ENCODE measurements at places on chromosomes 12 and 14. TPM values are rescaled to one million over a fixed set of nuclear protein-coding genes. Genes with fewer than 3 reads are reported as not detected.

- no peaks in the 10 kb centered on the region for H3K36me3 ChIP-seq
- H3K27me3 ChIP-seq, result no peaks in the 10 kb centered on the region
- no peak overlapping the region for H3K27ac ChIP-seq
- H3K4me1 ChIP-seq, result no peaks in the 10 kb centered on the region
These were observed 73.3 kb downstream of the NCOR2 start for GRCh38 chr12:124493809-124494750.

DNA sequence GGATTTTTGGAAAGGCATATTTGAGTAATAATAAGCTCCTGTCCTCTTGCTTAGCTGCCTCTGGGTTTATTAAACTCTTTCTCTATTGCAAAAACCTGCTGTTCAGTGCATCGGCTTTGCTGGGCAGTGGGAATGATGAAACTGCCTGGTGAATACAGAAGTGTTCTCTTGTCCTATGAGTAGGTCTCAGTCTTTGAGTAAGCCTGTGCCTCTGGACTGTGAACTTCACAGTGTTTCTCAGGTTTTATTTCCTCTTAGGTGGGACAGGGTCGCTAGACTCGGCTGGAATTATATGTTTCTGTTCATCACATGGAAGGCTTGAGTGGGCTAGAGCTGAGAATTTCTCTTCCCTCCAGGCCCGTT is 46.4 kb downstream of the CRADD start:
- no peak overlapping the region for H3K27ac ChIP-seq
- no peak overlapping the region for H3K4me3 ChIP-seq
- no peaks in the 10 kb centered on the region for H3K27me3 ChIP-seq

DNA sequence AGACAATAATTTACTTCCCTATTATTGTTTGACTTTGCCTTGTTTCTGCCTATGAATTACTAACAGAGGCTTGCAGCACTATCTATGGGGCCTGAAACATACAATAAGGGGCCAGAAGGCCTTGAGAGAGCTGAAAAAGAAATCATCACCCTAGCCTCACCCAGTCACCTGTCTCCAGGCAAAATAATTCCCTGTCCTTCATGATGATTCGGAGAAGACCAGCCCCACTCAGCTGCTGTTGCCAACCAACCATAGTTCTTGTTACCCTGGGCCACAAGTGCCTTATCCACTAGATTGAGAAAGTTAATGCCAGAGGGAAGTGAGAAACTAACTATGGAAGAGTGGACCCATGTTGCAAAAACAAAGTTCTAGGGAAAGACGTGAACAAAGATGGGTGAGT is 97.1 kb downstream of the ARF6 start:
- H3K4me1 ChIP-seq, result peaks cover 21% of the 10 kb centered on the region
- no peaks in the 10 kb centered on the region for H3K36me3 ChIP-seq
- H3K27ac ChIP-seq, result no peak overlapping the region
- H3K27me3 ChIP-seq, result no peaks in the 10 kb centered on the region
- H3K4me3 ChIP-seq, result no peak overlapping the region
- DNase-seq, result no peak

AVPR1A gene
- 57.3 TPM for total RNA-seq

FAM181A gene
- total RNA-seq, result not detected

GRCh38 chr12:88790231-88790630 is 210.0 kb upstream of the KITLG start:
- H3K4me3 ChIP-seq, result no peak overlapping the region
- H3K36me3 ChIP-seq, result no peaks in the 10 kb centered on the region
- no peak for DNase-seq
- no peaks in the 10 kb centered on the region for H3K27me3 ChIP-seq
- H3K4me1 ChIP-seq, result no peaks in the 10 kb centered on the region

PHETA1 gene
- total RNA-seq, result 4.2 TPM

SERPINA10 gene
- 128 TPM for total RNA-seq

DNA sequence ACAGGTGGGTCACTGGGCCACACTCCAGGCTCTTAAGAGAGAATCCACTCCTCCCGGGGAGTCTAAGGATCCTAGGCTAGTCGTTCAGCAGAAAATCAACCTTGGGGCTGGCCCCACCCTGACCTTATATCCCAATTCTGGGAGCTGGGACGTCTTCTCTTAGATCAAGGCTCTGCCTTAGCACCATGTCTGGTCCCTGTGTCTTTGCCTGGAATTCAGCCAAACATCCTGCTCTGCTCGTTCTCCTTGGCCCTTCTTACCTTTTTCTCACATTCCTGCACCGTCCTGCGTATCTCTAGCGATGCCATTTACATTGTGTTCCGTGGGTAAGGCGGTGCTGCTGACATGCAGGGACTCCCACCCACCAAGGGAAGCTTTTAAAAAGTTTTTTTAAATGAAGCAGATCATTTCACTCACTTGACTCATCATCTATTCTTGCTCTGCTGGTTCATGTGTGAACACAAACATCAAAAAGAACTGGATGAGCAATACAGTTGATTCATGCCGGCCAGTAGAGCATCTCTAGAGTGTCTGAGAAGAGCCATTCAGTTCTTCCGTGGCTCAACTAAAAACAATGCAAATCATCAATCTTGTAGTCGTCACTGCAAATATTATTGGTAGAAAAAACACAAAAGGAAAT is 50.2 kb downstream of the KCNK13 start:
- H3K27me3 ChIP-seq, result no peaks in the 10 kb centered on the region
- H3K4me3 ChIP-seq, result no peak overlapping the region

RHEBL1 gene
- 0.17 TPM for total RNA-seq

DNA sequence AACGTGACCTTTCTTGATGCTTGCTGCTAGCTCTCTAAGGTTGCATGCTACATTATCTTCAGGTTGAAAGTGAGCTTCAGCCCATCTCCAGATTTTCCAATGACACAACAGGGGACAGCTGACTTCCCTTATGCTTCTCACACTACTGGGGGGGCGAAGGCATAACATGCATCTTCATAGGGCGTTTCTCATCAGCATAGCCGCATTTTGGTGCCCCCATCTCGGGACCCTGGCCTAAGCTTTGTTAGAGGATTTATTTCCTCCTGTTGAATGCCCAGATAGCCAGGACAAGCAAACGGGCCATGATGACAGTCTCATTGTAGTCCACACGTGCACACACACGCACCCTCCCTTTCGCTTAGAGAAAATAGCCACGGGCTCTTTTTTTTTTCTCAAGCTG is 30.7 kb downstream of the SSPN start:
- no peaks in the 10 kb centered on the region for H3K4me1 ChIP-seq
- H3K27me3 ChIP-seq, result peaks cover 6% of the 10 kb centered on the region
- no peak overlapping the region for H3K4me3 ChIP-seq
- H3K36me3 ChIP-seq, result no peaks in the 10 kb centered on the region
- no peak overlapping the region for H3K27ac ChIP-seq

DNA sequence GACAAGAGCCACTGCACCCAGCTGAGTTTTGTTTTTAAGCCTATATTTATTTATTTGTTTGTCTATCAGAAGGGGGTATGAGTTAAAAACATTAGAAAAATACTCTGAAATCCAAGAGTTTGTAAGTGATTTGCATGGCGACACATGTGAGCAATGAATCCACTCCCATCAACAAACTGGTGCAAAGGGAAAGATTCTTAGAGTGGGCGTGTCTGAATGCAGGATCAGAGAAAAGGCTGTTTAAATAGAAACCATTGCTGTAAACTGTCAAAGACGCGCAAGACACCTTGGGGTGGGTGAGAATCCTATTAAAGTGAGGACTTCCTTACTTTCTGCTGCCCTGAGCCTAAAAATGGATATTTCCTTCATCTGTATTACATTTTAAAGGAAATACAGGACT is 51.9 kb downstream of the ZFYVE26 start:
- H3K36me3 ChIP-seq, result peaks cover 73% of the 10 kb centered on the region
- H3K4me1 ChIP-seq, result no peaks in the 10 kb centered on the region
- no peaks in the 10 kb centered on the region for H3K27me3 ChIP-seq
- H3K27ac ChIP-seq, result no peak overlapping the region
- no peak overlapping the region for H3K4me3 ChIP-seq

DNA sequence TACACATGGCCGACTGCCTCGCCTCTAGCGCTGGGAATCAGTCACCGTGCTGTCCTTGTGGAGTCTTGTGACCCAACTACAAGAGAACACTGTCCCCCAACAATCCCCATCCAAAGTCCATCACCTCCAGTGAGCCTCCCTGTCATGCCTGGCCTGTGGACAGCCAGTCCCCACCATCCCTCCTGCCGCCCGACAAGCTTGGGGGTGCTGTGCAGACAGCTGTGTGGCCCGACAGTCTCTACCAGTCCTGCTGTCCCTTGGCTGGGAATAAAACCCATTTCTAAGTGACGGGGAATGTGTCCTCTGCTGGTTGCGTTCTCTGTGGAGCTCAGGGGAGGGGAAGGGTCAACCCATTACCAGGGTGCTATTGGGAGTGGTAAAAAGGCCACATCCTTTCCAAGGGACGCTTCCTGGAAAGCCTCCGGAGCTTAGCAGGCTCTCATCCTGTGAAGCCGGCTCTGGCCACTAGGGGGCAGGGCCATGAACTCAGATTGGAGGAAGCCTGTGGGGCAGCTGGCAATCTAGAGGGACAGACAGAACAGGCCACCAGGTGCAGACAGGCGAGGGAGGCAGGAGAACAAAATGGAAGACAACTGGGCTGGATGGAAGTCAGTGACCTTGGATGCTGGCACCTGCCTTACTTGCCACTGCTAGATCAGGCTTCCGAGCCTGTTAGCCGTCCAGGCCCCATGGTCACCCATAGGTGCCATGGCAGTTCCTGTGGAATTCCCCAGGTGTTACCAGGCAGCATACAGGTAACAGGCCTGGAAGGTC is 12.0 kb upstream of the BLTP3B start:
- H3K4me1 ChIP-seq, result no peaks in the 10 kb centered on the region
- no peak overlapping the region for H3K4me3 ChIP-seq
- peak; percentile 85 for DNase-seq
- no peaks in the 10 kb centered on the region for H3K27me3 ChIP-seq
- no peak overlapping the region for H3K27ac ChIP-seq
- no peaks in the 10 kb centered on the region for H3K36me3 ChIP-seq

GRCh38 chr14:101809671-101810514 is 48.4 kb downstream of the PPP2R5C start:
- DNase-seq, result peak; percentile 87
- peak overlapping the region; percentile 99 for H3K27ac ChIP-seq
- H3K4me1 ChIP-seq, result no peaks in the 10 kb centered on the region
- H3K36me3 ChIP-seq, result no peaks in the 10 kb centered on the region
- no peaks in the 10 kb centered on the region for H3K27me3 ChIP-seq

DNA sequence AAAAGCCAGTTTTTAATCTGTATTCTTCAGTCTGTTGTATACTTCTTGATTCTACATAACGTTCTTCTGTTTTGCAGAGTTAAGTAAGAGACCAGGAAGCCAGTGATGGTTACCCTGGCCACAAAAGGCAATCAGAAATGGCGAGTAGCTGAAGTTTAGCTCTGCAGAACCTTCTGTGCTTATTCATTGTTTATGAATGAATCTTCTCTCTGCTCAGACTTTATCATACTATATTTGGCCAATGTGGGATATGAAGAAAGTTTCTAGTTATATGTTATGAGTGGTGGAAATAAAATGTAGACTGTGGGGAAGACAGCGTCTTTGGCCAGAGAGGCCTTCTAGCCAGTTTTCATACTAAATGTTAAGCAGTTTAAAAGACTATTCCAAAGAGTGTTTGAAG is 249.9 kb upstream of the RGS6 start:
- H3K4me1 ChIP-seq, result no peaks in the 10 kb centered on the region
- no peak overlapping the region for H3K4me3 ChIP-seq
- no peaks in the 10 kb centered on the region for H3K36me3 ChIP-seq
- H3K27ac ChIP-seq, result no peak overlapping the region
- H3K27me3 ChIP-seq, result no peaks in the 10 kb centered on the region
- DNase-seq, result no peak

GRCh38 chr12:89514751-89515150 is 9.8 kb downstream of the GALNT4 start:
- no peak overlapping the region for H3K27ac ChIP-seq
- H3K4me1 ChIP-seq, result no peaks in the 10 kb centered on the region
- no peaks in the 10 kb centered on the region for H3K36me3 ChIP-seq
- no peak for DNase-seq

CCDC175 gene
- total RNA-seq, result not detected

NTS gene
- 0.24 TPM for total RNA-seq

- H3K27me3 ChIP-seq, result no peaks in the 10 kb centered on the region
- DNase-seq, result no peak
- H3K27ac ChIP-seq, result no peak overlapping the region
- no peaks in the 10 kb centered on the region for H3K4me1 ChIP-seq
- H3K36me3 ChIP-seq, result no peaks in the 10 kb centered on the region
- H3K4me3 ChIP-seq, result no peak overlapping the region
These were observed 4.3 kb upstream of the CSRP2 start for GRCh38 chr12:76883151-76883550.

DNA sequence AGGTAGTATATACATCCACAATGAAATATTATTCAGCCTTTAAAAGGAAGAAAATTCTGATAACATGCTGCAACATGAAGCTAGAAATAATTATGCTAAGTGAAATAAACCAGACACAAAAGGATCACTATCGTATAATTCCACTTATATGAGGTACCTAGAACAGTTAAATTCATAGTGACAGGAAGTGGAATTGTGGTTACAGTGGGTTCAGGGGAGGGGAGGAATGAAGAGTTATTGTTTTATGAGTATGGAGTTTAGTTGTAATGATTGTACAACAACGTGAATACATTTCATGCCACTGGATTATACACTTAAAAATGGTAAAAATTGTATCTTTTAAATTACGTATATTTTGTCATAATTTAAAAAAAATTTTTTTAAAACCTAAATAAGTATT is 21.0 kb downstream of the EEA1 start:
- no peaks in the 10 kb centered on the region for H3K27me3 ChIP-seq
- H3K4me3 ChIP-seq, result no peak overlapping the region
- H3K4me1 ChIP-seq, result no peaks in the 10 kb centered on the region
- H3K27ac ChIP-seq, result no peak overlapping the region
- DNase-seq, result no peak

DNA sequence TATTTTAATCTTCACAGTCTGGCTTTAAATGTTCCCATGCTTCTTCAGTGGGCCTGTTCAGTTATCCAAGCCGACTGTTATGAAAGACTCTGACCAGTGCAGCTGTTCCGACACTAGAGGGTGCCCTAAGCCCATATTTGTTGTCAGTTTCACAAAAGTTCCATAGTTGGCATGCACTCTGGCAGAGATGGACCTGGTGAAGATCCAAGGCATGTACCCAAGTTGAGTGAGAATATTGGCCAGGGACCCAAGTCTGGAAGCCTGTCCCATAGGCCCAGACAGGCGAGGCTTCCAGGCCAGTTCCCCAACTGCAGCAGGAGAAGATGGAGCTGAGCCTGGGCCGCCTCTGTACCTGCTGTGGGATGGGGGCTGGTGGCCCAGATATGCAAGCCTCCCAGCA is 27.4 kb upstream of the GUCY2C start:
- no peaks in the 10 kb centered on the region for H3K27me3 ChIP-seq
- no peak overlapping the region for H3K27ac ChIP-seq
- no peaks in the 10 kb centered on the region for H3K36me3 ChIP-seq
- no peaks in the 10 kb centered on the region for H3K4me1 ChIP-seq
- H3K4me3 ChIP-seq, result no peak overlapping the region

DNA sequence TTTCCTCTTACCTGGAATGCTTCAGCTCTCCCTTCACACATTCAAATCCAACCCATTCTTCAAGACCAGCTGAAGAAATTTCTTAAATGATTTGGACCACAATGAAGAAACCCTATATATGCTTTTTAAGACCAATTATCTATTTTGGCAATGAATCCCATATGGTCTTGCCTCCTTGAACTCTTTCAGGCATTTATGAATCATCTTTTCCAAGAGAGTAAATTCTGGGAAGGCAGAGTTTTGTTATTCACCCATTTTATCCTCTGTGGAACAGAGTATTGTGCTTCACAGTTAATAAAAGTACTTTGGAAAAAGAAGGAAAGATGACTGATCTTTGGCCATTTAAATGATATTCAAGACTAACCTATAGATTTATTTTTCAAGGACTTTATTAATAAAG is 14.0 kb downstream of the GIT2 start:
- H3K36me3 ChIP-seq, result peaks cover 73% of the 10 kb centered on the region
- H3K4me1 ChIP-seq, result no peaks in the 10 kb centered on the region
- H3K4me3 ChIP-seq, result no peak overlapping the region
- no peak overlapping the region for H3K27ac ChIP-seq
- DNase-seq, result no peak

Data from right lobe of liver (tissue), 6 donors.